ENCODE measurements at places on chromosomes 12 and 14.
A peak's percentile ranks its signal among the peaks of the same experiment; 100 is the strongest.

DNA sequence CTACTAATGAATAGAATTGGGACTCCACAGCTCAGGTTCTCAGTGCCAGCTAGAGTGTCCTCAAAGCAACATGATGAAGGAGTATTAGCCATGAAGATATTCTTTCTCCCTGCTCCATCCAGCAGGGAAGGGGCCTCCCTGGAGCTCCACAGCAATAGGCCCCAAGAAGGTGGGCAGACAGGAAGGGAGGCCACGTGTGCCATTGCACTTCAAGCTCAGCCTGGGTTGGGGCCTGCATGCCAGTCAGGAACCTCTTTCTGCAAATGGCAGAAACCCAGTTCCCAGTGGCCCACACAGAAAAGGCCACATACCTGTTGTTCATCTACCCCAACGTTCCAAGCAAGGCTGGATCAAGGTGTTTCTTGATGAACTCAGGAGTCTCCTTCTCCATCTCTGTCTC is 357.5 kb upstream of the SFSWAP start:
- DNase-seq: no peak

DNA sequence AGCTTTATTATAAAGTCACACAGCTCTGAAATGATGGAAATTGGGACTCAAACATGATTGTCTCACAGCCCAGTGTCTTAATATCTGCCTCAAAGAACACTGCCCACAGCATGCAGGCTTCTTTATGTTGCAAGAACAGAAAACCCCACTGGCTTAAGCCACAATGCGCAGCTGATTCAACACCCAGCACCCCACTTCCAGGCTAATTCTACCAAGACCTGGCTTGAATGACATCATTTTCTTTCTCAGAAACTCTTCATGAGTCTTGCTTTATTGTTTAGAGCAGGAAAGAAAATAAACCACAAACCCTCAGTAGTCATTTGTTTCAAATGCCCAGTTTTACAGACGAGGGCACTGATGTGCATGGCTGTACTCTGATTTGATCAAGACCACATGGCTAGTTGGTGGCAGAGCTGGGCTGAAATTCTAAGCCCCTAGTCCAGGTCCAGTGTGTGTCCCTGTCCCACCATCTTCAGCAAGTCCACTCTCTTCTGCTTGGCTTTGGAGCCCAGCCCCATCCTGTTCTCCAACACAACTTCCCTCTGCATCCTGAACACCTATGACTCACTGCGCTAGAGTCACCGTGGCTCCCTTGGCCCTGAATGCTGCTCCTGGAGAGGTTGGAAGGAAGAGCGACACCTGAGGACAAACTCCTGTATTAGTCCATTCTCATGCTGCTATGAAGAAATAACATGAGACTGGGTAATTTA is 50.3 kb upstream of the SRSF5 start:
- DNase-seq: no peak

DNA sequence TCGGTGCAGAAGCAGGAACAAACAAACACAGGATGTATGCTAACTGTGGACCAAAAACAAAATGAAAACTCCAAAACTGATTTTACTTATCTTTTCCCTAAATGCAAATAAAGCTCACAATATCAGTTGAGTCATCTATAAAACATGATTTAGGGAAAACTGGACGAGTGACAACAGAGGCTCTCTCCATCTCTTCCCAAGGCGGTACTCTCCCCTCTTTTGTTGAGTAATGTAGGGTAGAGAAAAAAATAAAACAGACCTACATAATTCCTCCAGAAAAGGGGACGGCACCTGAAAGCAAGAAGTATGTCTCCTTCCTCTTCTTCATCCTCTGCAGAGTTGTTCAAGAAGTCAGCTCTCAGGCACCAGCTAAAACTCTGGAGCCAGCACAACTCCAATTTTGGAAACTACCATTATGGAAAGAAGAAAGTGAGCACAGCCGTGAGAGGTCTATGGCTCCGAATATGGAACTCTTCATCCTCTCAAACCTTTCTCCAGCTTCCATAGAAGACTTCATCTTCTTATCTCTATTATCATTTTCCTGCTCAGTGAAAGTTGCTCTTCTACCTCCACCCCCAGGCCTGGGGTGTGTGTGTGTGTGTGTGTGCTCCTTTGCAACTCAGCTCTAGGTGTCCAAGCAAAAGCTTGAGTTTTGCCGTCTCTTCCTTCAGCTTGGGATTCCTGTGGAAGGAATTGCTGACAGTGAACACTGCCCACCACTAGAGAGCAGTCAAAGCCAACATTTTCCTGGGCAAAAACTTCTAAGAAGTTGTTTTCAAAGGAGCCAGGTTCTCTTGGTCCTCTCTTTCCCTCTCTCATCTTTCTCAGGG is 155.4 kb downstream of the DIO2 start:
- peak; percentile 9 for DNase-seq

DNA sequence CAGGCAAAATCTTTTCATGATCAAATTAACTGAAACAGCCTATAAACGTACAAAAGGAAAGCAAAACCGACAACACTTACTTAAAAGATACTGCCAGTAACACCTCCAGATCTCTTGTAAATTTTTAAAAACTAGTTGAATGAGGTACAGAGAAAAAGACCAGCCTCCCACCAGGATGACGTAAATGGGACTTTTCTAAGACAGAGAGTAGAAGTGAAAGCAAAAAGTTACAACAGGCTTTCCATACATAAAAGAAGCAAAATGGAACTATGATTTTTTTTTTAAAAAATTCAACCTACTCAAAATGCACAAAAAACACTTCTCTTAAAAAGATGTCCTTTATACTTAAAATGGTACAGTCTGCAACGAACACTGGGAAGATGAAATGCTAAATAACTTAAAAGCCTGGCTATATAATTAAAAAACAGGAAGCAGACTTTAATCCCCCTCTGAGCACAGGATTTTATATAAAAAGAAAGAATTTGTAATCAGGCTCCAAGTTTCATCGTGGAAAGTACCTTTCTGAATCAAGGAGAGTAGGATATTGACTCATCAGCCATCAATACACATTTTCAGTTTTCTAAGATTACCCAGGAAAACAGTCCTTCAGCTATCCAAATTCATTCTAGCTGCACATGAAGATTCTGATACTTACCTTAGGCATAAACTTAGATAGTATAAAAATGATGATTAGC is 14.2 kb upstream of the MYO1A start:
- DNase-seq: no peak

DNA sequence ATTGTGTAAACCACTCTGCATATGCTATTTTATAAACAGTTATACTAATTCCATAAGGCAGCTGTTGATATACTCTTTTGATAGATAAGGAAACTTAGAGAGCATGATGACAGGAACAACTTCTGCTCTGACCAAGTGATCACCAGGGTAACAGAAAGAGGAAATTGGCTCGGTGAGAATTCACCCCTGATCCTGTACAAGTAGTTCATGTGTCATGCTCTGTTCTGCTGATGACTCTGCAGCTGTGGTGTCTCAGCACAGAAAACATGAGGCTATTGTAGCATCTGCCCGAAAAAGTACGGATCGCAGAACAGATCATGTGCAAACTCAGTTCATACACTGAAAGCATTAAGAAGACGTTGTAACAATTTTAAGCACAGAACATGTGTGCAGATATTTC is 345.0 kb downstream of the LRIG3 start:
- DNase-seq: no peak

- DNase-seq: no peak
Observed at GRCh38 chr14:86510491-86510890, 980.5 kb downstream of the FLRT2 start.

- no peak for DNase-seq
Observed at GRCh38 chr12:4395818-4396217, 16.3 kb upstream of the FGF23 start.

DNA sequence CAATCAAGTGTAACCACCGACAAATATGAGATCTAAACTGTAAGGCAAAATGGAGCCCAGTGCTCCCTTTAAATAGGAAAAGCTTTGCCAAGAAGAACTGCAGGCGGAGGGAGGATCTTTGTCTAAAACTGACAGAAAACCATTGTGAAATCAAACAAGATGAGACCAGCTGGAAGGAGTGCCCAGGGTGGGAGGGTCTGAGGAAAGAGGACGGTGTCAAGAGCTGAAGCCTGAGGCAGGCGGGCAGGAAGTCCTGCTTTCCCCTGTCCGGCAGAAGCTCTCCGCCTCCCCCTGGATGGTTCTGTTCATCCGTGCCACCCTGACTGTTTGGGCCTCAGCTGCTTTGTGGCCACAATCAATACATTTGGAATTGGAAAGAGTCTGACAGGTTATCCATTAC is 37.5 kb downstream of the CDC42BPB start:
- no peak for DNase-seq

GRCh38 chr12:116026768-116027550 is 250.5 kb downstream of the MED13L start:
- DNase-seq: no peak

DNA sequence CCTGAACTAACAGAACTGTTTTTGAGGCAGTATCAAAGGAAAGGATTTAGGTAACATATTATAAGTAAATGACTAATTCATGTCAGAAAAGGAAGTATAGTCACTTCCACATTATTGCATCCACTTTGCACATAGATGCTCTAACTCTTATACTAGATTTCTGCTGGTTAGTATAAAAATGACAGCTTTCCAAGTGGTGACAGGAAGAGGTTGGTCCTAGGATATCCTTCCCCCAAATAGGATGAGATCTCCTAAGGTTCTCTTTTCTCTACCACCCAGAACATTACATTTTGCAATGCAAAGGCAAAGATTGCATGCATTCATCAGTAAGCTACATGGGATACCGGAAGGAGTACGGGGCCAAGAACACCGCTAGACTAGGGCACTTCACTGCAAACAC is 15.2 kb downstream of the DAD1 start:
- no peak for DNase-seq

GRCh38 chr14:105494606-105494929 is 3.5 kb downstream of the TEDC1 start:
- DNase-seq: no peak

All from substantia nigra (tissue), 51 donors.